ENCODE measurements at places on chromosomes 3 and 15.

DNA sequence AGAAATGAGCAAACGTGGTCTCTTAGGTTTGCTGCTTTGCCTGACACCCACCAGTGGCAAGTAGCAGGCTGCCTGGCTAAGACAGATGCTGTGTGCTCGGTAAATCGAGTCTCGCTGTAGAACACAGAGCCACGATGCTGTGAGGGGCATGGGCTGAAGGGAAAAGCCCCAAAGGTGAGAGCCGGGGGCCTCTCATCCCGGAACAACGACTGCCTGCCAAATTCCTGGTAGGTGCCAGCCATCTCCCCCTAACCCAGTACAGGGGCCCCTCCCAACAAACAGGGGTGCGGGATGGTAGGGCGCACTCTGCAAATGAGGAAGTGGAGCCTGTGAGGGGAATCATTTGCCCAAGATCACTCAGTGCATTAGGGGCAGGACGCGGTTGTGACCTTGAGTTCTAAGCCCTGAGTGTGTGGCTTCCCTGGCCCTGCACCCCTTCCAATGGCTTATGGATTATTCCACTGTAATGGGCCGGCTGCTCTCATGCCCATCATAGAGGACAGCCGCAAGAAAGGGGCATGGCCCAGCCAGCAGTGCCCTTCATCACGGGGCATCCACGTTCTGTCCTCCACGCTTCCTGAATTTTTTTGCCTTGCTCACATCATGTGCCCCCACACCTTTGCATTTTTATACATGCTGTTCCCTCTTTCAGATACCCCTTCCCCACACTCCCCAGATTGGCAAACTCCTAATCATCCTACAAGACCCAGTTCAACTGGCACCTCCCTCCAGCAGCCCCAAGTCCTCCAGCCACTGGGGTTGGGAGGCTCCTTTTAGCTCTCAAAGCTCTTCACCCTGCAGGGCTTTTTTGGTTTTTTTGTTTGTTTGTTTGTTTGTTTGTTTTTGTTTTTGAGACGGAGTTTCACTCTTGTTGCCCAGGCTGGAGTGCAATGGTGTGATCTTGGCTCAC is 125.4 kb downstream of the NUP210 start:
- no peak for DNase-seq

- DNase-seq: no peak
Observed at GRCh38 chr3:44576613-44577012, 8.2 kb upstream of the ZNF660 start.

DNA sequence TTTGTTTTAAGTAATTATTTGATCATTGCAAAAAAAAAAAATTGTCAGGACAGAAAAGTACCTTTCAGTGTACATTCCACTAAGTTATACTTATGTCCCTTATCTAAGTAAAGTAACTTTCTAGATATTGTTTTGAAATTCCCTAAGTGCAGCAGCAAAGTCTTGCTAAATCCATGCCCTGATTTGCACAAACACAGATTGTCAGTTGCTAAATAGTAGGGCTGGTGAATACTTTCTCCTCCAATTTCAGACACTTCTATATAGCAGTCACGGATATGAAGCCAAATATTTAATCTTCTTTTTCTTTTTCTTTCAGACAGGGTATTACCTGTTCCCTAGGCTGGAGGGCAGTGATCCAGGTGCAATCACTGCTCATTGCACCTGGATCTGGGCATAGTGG is 12.9 kb downstream of the LRRC2 start:
- DNase-seq: no peak

DNA sequence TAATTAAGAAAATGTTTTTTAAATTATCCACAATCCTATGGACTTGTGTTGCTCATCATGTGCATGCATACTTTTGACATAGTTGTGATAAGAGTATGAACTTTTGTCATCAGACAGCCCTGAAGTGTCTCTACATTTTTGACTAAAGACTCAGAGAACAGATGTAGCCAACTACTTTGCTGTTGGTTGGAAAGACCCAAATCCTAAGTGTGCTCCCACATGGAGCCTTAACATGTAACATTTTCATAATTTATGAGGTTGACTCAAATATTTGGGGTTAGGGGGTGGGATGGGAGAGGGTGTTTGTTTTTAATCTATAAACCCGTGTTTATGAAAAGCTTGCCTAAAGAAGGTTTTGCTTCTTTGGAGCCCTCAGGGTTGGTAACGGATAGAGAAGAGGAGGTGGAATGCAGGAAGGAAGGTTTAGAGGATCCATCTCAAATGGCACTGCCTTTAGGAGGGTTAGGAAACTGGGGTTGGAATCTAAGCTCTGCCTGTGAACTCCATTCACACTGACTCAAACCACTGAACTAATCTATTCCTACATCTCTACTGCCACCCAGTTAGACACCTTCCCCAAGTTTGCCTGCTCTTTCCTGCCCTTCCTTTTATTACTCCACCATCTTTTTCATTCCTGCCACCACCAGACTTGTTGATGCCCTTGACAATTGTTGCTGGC is 3.7 kb downstream of the BOC start:
- DNase-seq: no peak

- no peak for DNase-seq
Observed at GRCh38 chr3:66472313-66473134, 28.3 kb downstream of the LRIG1 start.

GRCh38 chr3:65436580-65436979 is 602.1 kb downstream of the MAGI1 start:
- no peak for DNase-seq

DNA sequence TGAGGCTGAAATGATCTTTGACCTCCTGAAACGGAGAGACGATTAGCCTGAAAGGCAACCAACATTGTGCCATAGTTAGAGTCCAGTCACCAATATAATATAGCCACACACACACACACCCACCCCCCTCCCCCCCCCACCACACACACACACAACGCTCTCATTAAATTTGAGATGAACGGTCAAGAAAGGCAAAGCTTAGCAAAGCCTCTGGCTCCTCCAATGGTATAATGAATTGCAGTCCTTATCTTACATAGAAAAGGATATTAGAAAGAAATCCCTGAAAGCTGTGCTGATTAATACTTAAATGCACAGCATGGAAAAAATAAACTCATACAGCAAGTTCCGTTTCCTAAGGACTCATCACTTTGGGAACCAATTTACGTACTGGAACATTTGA is 876 bp upstream of the ZNF385D start:
- DNase-seq: no peak

DNA sequence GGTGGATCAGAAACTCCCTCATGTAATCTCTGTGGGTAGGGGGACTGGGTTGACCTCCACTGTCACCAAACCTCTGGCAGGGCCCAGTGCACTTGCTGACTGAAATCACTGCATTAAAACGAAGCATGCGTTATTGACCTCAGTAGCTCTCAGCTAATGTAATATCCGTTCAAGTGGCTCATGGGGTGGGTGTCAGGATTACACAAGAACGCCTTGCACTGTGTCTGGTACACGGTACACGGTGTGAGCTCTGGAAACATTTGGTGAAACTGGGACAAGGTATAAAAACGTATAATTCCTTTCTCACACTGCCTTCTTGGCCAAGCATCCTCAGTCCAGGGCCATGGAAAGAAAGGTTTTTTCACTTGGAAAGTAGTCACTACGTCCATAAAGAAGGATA is 11.9 kb downstream of the LRTM1 start:
- DNase-seq: no peak

GRCh38 chr15:47778263-47778770 is 61.0 kb downstream of the SEMA6D start:
- no peak for DNase-seq

- no peak for DNase-seq
Observed at GRCh38 chr3:77932926-77933325, 893.0 kb downstream of the ROBO2 start.

DNA sequence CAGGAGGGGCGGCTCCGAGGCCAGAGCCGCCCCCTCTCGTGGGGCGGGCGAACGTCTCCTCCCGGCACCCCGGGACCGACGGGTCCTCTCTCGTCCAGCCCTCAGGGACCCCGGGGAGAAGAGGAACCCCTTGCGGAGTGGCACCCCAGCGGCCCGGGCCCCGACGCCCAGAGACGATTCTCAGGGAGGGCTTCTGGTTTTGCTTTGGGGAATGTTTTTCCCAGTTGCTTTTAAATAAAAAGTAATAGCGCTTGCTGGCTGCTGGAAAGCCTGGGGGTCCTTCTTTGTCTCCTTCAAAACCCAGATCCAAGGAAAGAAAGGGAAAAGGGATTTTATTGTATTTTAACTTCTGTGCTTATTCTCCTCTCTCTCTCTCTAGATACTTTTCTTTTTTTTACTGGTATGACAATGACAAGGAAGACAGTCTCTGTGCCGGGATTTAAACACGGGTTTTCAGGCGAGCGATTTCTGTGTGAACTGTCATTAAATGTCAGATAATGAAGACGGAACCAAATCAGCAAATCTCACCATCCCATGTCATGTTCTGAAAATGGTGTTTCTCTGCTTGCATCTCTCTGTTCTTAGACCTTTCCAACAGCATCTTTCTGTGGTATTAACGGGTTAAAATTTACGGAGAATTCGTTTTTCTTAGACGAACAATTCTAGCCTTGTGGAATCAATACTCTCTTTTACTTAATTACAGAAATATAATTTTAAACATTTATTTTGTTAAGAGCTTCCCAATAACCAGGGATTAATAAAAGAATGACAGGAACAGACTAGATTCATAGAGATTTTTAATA is 530 bp upstream of the PCOLCE2 start:
- no peak for DNase-seq

DNA sequence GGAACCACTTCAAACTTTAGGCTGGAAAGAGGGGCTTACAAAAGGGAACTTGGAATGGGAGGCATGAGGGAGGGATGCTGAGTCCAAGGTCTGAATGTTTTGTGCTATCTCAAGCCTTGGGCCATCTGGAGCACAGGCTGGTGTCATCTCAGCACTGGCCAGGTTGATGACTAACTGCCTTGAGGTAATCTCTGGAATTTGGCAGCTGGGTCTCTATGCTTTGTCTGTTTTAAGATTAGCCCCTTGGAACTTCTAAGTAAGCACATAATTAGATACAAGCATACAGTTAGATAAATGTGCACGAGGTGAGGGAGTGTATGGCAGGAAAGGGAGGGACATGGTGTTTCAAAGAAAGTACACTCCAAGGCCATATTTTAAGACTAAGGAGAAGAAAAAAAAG is 252.4 kb upstream of the CCDC54 start:
- DNase-seq: no peak

DNA sequence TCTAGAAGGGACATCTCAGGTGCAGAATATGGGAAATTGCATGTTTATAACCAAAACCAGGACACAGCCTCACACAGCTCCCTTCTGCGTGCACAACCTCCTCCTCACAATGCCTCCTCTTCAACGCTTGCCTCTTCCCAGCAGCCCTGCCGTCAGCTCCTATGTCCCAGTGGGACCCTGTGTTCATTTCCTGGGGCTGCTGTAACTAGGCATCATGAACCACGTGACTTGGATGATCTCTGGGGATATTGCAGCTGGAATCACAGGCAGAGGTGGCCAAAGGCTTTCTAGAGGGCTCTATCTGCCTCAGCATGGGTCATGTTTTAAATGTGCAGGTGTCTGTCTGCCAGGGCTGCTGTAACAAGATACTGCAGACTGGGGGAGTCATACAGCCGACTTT is 375.3 kb downstream of the OCA2 start:
- DNase-seq: no peak

DNA sequence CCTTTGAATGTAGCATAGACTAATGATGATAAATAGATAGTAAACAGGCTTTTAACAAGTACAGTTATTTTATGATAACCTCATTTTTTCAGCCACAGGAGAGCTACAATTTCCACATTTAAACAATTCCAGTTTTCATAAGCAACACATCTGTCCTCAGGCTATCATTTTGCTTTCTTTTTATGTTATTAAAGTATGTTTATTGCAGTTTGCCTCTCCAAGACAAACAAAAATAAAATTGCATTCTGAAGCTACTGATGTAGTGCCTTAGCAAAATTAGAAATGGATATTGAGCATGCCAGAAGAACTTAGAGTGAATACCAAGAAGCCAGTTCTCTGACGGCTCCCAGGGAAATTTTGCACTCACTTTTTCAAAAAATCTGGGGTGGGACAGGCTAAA is 140.6 kb upstream of the ABHD17C start:
- DNase-seq: no peak

GRCh38 chr3:115758076-115758763 is 134.9 kb downstream of the GAP43 start:
- DNase-seq: no peak

GRCh38 chr3:118782755-118783202 is 251.9 kb downstream of the IGSF11 start:
- DNase-seq: no peak

- DNase-seq: no peak
Observed at GRCh38 chr3:13068269-13069010, 4.8 kb downstream of the IQSEC1 start.

DNA sequence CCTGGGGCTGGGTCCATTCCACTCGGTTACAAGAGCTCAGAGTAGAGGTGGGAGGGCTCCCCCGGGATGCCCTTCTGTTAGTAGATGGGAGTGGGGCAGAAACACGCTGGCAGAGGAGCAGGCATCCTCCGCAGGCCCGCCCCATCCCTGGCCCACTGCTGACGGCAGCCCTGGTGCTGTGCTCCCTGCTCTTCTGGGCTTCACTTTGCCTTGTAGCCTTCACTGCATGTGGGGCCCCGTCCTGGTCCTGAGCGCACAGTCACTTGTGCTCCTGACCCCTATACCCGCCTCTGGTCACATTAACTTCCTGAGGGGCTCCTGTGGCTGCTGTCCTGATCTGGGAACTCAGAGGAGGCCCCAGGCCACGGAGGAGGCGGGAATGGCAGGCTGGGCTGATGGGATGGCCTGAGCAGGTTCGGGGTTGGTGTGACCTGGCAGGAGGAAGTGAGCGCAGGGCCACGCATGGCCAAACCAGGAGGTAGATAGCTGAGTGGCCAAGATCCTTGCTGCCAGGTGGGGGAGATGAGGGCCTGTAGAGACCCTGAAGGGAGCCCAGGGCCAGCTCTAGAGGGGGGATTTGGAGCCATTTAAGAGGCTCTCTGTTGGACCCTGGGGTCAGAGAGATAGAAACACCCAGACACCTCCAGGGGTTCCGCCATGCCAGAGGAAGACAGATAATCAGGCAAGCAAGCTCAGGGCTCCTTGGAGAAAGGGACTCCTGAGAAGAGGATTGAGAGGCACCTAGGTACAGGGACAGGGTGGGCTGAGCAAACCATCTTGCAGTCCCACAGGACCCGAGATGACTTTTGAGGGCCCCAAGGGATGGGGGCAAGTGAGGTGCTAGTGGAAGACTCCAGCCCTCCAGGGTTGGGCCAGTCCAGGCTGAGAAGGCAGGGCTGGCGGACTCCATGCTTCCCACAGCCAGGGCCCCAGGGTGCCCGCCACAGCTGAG is 92.2 kb upstream of the PRR23E start:
- no peak for DNase-seq

DNA sequence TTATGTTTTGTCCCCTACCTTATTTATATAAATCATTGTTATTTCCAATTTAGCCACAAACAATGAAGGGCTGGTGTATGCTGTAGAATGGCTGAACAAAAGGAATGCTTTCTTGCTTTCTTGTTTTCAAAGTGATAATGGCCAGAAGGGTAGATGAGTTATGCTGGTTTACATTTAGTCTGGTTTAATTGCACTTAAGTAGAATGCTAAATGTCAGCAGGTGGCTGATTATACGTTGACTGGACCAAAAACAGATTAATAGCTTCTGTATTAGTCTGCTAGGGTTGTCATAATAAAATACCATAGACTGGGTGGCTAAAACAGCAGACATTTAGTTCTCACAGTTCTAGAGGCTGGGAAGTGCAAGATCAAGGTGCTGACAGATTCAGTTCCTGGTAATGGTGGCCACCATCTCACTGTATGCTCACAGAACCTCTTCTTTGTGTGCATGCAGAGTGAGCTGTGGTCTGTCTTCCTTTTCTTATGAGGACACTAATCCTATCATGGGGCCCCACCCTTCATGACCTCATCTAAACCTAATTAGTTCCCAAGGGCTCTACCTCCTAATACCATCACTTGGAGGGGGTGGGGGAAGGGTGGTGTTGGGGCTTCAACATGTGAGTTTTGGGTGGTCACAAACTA is 17.1 kb upstream of the XIRP1 start:
- no peak for DNase-seq
